Myometrial cell (primary cell): ENCODE measurements at places on chromosomes 3 and 15. TPM values are rescaled to one million over a fixed set of nuclear protein-coding genes. Genes with fewer than 3 reads are reported as not detected.

SNTN gene
- not detected in 2 replicates for total RNA-seq

STRA6 gene
- total RNA-seq, result 9.4 and 11.2 TPM in 2 replicates

CPNE9 gene
- not detected in 2 replicates for total RNA-seq

RAD18 gene
- total RNA-seq, result 6.1 and 7.4 TPM in 2 replicates

MCCC1 gene
- 18.4 and 26.5 TPM in 2 replicates for total RNA-seq

C3orf70 gene
- total RNA-seq, result 0.18 and 0.29 TPM in 2 replicates

CIP2A gene
- total RNA-seq, result 21.8 and 22.2 TPM in 2 replicates

SLC2A2 gene
- total RNA-seq, result not detected in 2 replicates

CKMT1B gene
- total RNA-seq, result not detected in 2 replicates

PLAAT1 gene
- not detected in 2 replicates for total RNA-seq

VILL gene
- 2.5 and 2.6 TPM in 2 replicates for total RNA-seq

TICRR gene
- 3.2 and 4.3 TPM in 2 replicates for total RNA-seq
